Activated naive CD4-positive, alpha-beta T cell treated with anti-CD3 and anti-CD28 coated beads, Interleukin-2, amount 50 U/mL, for 72 hours (primary cell): ENCODE measurements at places on chromosomes 1 and 21.

DNA sequence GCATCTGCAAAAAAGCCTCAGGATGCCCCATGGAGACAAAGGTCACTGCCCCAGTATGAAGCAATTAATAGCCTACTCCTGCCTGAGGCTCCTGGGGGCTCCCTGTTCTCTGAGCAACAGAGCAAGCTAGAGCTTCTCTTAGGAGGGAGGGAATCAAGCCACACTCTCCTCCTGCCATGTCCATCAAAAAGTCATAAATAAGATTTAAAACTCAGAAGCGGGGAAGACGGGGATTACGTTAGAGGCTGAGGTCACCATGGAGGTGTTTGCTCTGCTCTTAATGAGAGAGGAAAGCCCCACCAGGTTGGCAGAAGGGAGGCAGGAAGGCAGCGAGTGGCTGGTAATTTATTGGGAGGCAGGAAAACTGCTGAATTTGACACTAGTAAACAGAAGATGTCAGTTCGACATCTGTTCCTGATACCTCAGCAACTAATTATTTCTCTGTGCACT lies 98.4 kb upstream of the TNR start:
- DNase-seq = no peak

DNA sequence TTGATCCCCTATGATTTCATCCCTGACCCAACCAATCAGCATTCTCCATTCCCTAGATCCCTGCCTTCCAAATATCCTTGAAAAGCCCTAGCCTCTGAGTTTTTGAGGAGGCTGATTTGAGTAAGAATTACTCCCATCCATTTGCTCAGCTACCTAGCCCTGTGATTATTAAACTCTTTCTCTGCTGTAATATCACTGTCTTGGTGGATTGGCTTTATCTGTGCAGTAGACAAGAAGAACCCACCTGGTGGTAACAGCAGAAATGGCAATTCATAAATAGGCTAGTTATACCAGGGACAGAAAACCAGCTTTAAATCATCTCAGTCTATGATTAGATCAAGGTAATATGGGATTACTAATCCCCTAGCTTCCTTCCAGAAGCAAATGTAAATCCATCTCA lies 13.0 kb downstream of the IL20 start:
- no peak for DNase-seq

DNA sequence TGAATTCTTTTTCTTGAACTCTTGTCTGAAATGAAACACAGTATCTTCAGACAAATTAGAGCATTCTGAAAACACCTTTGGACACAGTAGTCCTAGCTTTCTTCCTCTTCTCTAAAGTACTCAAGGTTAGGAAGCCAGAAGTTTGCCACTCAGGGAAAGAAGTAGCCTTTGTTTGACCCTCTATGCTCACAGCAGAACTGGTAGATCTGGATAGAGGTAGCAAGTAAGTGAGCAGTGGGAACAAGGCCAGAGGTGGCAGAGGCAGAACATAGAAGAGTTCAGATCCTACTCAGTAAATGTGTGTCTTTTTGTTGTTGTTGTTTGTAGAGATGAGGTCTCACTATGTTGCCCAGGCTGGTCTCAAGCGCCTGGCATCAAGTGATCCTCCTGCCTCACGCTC lies 7.4 kb upstream of the PIGR start:
- DNase-seq = no peak

DNA sequence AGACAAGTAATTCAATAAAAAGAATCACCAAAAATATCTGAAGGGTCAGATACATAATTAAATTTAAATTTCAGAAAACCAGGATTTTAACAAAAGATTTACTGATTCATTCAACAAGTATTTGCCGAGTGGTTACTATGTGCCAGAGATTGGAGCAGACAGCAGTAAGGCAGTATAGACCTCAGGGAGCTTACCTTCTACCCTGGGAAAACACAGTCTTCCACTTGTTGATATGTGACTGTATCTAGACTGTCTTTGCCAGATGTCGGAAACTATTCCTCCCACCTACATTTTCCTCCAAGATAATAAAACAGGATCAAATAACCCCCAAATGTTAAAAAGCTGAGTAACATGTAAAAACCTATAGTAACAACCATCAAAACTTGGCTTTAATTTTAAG lies 6.2 kb downstream of the HNRNPR start:
- no peak for DNase-seq

- DNase-seq = no peak
Observed at GRCh38 chr1:240111558-240111957, 19.9 kb downstream of the FMN2 start.

DNA sequence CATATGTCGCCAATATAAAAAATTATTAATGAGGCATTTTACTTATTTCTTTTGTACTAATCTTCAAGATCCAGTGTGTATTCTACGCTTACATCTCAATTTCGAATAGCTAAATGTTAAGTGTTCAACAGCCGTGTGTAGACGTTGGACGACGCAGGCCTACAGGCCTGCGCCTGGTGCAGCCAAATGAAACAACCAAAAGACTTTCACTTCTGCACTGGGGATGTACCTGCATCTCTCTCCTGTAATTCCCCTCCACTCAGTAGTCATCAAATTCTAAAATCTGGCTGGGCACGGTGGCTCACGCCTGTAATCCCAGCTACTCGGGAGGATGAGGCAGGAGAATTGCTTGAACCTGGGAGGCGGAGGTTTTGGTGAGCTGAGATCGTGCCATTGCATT lies 76.8 kb upstream of the HNRNPU start:
- DNase-seq = no peak

- DNase-seq = no peak
Observed at GRCh38 chr1:212769459-212770167, 22.0 kb downstream of the NSL1 start.

DNA sequence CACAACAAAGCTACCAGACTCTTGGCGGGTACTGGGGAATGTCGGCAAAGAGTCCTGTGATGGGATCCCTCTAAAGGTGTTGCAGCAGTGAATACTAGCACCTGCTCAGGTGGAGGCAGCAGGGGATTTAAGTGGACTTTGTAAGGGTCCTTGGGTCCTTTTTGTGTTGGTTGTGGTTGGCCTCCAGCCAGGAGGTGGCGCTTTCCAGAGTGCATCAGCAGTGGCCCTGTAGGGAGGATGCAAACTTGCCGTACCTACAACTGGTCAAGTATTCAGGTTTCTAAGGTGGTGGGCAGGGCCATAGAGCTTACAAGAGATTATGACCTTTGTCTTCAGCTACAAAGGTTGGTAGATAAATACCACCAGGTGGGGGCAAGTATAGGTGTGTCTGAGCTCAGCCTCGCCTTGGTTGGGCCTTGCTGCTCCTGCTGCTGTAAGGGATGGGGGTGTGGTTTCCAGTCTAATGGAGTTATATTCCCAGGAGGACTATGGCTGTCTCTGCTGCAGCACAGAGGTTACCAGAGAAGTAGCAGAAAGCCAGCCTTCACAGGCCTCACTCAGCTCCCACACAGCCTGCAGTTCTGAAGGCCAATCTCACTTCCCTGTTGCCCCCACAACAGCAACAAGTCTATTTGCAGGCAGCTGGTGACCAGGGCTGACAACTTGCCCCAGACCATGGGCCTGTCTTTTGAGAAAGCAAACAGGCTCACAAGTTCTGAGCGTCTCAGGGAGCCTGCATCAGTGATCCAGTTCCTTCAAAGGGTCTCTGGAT lies 7.3 kb downstream of the OR2M5 start:
- DNase-seq = no peak

GRCh38 chr21:31921079-31921478 lies 48.3 kb downstream of the HUNK start:
- DNase-seq = no peak

- no peak for DNase-seq
Observed at GRCh38 chr1:37157634-37158033, 123.3 kb upstream of the GRIK3 start.

DNA sequence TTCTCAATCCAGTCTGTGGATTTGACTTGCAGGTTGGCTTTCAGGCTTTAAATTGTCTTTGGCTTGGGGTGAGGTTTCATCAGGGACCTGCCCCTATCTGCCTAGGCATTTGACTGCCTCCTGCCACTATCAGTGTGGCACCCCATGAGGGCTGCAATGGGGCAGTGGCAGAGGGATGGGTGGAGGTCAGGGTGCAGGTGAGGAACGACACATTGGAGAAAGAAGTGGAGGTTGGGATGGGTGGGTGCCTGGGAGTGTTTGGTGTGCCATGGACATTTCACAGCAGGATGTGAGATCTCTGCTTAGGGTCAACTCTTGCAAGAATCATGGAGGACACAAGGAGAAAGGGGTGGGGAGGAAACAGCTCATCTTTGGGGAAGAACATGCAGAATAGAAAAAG lies 625.1 kb downstream of the PTPRU start:
- DNase-seq = no peak

- DNase-seq = no peak
Observed at GRCh38 chr21:37877888-37878684, 38.2 kb downstream of the KCNJ6 start.

- DNase-seq = no peak
Observed at GRCh38 chr1:186782791-186783190, 46.0 kb upstream of the PLA2G4A start.

GRCh38 chr1:145953861-145954260 lies 4.0 kb downstream of the LIX1L start:
- DNase-seq = no peak

DNA sequence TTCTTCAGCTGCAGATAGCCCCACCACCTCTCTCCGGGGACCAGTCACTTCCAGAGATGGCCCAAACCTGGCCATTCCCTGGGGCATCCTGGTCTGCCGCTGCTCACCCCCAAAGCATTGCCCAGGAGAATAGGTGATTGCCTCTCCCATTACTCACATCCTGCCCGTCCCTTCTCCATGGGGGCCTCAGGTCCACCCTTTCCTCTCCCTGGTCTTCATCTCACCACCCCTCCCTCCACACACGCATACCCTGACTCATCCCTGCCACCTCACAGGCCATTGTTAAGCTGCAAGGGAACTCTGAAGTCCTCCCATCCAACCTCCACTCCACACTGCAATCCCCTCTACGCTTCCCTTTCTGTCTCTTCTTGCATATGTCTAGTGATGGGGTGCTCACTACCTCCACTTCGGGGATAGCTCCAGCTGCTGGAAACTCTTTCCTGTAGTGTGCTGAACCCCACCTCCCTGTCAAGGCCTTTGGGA lies at the start of gene PLEKHG5:
PLEKHG5 (minus strand) TSS at position 188 of the 483 bp plus-strand sequence. CDS start 14,096 bp downstream, outside the sequence.
- no peak for DNase-seq

- DNase-seq = no peak
Observed at GRCh38 chr1:192066202-192066601, 92.1 kb upstream of the RGS18 start.

DNA sequence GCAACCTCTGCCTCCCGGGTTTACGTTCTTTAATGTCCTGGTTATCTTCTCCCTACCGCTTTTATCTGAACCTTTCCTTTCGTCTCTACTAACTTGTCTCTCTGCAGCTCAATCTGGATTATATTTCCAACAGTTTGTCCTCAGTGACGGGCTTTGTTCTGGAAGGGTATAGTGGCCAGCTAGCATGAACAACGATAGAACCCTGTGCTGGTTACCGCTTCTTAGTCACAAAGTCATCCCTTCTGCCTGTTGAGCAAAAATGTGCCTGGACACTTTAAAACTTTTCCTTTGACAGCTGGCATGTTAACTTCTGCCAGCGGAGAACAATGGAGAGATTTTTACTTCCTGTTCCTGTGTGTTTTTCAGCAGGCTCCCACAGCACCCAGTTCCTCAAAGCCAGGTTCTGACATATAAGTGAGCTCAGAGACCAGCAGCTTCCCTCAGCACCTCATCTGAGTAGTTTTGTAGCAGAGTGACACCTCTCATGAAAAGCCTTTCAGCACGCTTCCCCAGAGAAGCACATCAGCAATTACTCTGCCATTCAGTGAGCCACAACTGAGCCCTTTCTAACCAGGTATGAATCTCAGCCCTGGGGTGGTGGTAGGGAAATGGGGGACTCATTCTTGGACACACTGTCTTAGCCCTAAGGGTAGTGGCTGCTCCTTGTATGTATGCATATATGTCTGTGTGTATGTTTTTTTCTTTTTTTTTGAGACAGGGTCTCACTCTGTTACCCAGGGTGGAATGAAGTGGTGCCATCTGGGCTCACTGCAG lies 23.6 kb upstream of the CCDC17 start:
- DNase-seq = no peak

DNA sequence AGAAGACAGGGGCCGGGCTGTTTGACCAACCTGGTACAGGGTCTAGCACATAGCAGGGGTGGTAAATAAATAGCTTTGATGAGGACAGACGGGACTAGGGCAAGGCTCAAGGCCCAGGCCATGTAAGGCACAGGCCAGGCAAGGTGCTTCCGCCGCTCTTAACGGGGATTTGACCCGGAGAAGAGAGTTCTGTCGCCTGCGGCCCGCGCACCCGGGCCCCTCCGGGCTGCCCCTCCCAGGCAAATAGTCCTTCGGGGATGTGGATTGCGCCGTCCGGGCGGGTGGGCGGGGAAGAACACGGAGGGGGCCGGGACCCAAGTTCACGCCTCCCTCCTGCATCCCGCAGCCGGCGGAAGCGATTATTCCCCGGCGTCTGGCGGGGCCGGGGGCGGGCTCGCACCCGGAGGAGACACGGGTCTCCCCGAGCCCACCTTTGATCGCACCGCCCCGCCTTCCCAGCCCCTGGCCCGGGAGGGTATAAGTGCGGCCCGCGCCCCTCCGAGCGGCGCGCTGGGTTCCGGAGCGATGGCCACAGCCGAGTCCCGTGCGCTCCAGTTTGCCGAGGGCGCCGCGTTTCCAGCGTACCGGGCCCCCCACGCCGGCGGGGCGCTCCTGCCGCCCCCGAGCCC lies at the start of gene MIXL1:
MIXL1 (plus strand) TSS at position 508 of the 629 bp plus-strand sequence; CDS start at position 526, 18 bp downstream.
- DNase-seq = no peak

GRCh38 chr1:71054791-71055190 lies 7.2 kb upstream of the PTGER3 start:
- no peak for DNase-seq

DNA sequence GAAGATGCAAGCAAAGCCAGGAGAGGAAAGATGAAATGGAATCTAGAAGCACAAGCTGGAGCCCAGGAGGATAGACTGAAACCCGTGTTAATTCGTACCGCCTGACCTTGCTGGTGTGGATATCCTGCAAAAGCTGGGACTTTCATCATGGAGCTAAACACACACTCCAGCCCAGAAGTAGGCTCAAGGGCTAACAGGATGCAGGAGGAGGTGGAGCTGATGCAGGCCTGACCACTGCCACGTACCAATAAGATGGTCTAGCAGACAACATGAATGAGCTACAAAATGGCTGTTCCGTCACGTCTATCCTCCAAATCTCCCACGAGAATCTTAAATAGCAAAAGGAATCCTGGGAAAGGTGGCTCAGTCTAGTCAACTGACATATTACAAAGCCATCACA lies 270.3 kb downstream of the SDCCAG8 start:
- DNase-seq = no peak

GRCh38 chr1:194975913-194976312 lies 1632.3 kb downstream of the KCNT2 start:
- DNase-seq = no peak

GRCh38 chr21:23471877-23472276 lies 2135.4 kb downstream of the MRPL39 start:
- DNase-seq = no peak

- DNase-seq = no peak
Observed at GRCh38 chr1:31624309-31624708, 6.8 kb downstream of the HCRTR1 start.

GRCh38 chr1:33925586-33925985 lies 61.7 kb downstream of the HMGB4 start:
- no peak for DNase-seq

GRCh38 chr1:54158071-54158470 lies 5.3 kb upstream of the CDCP2 start:
- DNase-seq = no peak
